Activated CD8-positive, alpha-beta memory T cell treated with anti-CD3 and anti-CD28 coated beads, Interleukin-2, amount 10 ng/mL, durations not matched to agents 7 days and 5 days (primary cell): ENCODE measurements at places on chromosomes 7 and 10.

- DNase-seq: peak; percentile 86
Observed at GRCh38 chr7:30445770-30446169, 32.8 kb downstream of the NOD1 start.

DNA sequence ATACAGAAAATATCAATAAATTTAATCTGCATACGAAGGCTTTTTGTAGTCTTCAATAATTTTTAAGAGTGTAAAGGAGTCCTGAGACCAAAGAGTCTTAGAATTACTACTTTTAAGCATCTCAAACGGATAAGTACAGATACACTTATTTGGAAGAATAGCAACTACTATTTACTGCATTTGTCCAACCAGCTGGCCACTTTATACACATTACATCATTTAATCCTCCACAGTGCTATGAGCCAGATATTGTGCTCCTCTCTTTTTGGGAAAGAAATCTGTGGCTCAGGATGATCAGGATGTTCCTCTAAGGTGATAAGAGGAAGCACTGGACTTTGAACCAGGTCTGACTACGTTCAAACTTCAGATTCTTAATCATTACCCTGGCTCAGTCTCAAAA lies 588.6 kb upstream of the LRRTM3 start:
- no peak for DNase-seq

- DNase-seq: no peak
Observed at GRCh38 chr7:55893940-55894339, 6.7 kb downstream of the ZNF713 start.

DNA sequence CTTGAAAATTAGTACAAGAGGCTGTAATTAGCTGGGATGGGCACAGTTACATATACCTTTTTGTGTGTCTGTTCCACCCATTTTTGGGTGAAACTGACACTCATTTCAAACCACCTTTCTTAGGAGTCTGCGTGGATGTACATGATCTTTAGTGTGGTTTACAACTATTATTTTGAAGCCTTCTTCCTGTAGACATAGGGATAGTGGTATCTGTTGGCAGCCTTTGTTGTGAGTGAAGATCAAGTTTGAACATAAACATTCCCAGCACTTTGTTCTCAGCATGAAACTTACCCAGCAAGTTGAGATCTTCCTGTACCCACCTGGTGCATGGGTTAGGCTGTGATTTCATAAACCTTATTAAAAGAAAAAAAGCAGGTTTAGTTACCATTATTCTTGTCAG lies 2.0 kb downstream of the BAG3 start:
- DNase-seq: no peak

DNA sequence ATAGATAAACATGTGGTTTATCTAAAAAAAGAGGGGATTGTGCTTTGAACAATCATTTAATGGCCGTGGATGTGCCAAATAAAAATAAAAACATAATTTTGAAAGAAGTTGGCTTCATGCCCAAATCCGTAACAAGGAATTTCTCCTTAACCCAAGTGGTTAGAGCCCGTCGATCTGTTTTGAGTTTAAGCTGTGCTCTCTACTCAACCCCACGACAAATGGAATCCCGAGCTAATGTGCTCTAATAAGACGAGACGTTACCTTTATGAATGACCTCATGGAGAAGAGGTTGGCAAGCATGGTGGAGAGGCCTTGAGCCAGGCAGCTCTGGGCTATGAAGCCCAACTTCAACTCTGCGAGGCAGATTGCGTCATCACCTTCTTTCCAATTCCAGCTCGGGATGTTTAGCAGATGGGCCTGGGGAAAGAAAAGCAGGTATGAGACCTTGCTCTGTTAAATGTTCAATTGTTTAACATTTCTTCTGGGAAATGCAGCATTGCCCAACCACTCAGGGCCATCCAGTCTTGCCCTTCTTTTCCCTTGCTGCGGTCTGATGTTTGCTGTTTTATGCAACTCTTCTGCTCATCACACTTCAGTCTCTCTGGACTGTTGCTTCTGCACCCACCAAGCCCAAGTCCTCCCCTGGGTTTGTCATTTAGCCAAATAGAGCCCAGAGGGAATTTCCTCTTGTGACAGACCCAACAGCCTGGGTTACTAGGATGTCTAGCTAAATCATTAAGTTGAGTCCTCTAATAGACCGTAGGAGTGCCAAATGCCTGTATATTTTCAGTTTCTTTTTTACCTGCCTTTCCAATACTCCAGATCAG lies 564.6 kb downstream of the KCNMA1 start:
- DNase-seq: no peak

DNA sequence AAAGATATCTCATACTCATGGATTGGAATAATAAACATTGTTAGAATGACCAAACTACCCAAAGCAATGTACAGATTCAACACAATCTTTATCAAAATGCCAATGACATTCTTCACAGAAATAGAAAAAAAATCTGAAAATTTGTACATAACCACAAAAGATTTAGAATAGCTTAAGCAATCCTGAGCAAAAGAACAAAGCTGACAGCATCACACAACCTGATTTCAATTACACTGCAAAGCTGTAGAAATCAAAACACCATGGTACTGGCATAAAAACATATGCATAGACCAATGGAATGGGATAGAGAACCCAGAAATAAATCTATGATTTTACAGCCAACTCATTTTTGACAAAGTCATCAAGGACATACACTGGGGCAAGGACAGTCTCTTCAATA lies 130.0 kb upstream of the TMEM72 start:
- DNase-seq: no peak

GRCh38 chr7:98998821-98999725 lies 120.7 kb downstream of the TRRAP start:
- peak; percentile 25 for DNase-seq

DNA sequence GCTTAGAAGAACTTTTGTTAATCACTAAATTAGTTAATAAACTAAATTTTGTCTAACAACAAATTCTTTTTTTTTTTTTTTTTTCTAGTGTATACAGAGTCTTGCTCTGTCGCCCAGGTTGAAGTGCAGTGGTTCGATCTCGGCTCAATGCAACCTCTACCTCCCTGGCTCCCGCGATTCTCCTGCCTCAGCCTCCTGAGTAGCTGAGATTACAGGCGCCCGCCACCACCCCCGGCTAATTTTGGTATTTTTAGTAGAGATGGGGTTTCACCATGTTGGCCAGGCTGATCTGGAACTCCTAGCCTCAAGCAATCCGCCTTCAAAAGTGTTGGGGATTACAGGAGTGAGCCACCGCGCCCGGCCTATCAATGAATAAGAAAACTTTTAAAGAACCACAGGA lies 1.1 kb upstream of the IQUB start:
- no peak for DNase-seq

DNA sequence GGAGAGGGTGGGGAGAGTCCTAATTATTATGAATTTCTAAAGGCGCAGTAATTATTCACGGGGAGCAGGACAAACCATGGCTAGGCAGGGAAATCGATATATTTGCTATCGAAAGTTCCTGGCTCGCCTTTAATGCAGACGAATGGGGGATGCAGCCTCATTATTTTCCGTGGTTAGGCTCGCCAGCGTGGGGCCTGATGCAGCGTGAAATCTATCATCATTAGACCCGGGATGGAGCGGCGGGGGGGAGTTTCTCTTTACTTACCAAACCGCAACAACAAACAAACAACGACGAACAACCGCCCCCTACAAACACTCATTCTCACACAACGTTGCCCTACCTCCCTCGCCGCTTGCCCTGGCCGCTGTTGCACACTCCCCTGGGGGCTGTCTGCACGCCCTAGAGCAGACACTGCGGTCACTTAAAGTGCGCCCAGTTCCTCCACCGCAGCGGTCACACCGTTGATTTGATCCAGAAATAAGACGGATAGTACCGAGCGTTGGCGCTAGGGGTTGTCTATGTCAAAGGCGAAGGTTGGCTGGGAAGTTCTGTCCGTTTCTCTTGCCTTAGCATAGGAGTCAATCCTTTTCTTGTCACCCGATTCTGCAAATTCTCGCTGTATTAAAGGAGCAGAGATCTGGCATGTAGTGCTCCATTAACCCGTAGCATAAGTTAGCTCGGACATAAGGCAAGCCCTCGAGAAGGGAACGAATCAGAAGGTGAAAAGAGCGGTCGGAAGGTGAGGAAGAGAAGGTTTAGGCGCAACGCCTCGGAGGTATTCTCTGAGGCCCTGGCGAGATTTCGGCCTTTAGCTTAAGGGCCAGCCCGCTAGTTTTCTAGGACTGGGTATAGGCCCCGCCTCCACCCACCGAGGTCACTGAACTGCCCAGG lies 10.4 kb downstream of the NXPH1 start:
- DNase-seq: no peak

- peak; percentile 43 for DNase-seq
Observed at GRCh38 chr10:114911052-114911711, 26.8 kb upstream of the TRUB1 start.

DNA sequence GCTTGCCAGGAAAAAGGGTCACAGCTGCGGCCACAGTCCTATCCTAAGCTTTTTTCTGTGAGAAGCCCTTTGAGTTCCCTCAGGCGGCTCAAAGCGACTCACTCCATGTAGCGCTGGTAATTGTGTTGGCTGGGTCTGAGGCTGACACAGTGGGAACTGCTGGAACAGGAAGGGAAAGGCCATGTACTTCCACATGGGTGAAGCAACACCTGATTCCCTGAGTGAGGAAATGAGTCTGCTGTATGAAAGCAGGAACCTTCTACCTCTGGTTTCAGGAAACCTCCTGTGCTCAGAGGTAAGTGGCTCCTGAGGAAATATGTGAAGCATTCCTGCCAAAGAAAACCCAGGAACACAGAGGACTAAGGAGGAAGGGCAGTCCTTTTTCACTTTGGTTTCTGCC lies 734.6 kb upstream of the SORCS1 start:
- no peak for DNase-seq

GRCh38 chr10:27816320-27816719 lies 70.7 kb upstream of the MKX start:
- no peak for DNase-seq

DNA sequence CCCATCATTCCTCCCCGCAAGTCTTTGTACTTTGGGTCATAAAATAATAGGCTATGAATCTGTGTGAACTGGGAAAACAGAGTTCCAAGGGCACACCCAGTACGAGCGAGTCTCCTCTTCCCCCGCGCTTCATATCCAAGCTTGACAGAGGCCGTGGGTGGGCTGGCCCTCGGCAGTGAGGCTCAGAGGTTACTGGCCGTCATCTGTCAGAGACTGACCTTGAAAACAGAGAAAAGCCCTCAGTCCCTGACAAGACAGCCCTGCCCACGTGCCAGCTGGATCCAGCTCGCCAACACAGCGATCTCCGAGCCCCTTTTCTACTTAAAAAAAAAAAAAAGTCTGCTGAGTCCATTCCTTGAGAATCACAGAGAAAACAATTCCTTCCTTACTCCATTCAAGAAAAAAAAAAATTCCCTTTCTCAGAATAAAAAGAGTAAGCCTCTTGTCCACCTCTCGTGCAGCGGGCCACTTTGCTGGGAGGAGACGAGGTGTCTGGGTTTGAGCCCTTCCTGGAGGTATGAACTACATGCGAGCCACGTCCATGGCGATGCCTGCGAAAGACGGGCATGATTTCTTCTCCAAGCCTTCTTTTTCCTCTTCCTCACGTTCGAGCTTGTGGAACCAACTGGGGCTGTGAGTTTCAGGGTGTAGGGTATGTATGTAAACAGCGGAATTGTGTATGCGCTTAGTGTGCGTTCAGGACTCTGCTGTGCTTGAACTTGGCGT lies 744 bp upstream of the BICC1 start:
- DNase-seq: no peak

DNA sequence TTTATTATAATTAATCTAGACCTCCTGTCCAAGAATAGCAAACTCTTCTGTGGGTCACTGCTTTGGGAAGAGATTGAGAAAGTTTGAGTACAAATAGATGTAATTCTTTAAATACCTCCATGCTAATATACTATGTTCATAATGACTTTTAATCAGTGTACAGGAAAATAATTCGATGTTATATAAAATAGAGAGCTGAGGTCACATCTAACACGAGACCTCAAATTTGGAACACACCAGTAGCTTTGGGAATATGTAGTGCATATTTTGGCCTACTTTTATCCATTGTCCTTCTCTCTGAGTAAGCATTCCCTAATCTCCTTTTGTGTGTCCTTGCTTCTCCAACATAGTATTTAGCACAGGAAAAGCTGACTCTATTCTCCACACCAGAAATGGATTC lies 27.3 kb upstream of the CABCOCO1 start:
- DNase-seq: no peak

- no peak for DNase-seq
Observed at GRCh38 chr10:113003052-113003451, 53.0 kb downstream of the TCF7L2 start.

GRCh38 chr7:138603549-138604318 lies 97.4 kb downstream of the SVOPL start:
- no peak for DNase-seq

GRCh38 chr7:739983-740942 lies 13.2 kb upstream of the PRKAR1B start:
- DNase-seq: no peak

GRCh38 chr7:40311307-40311706 lies 176.5 kb downstream of the SUGCT start:
- no peak for DNase-seq

DNA sequence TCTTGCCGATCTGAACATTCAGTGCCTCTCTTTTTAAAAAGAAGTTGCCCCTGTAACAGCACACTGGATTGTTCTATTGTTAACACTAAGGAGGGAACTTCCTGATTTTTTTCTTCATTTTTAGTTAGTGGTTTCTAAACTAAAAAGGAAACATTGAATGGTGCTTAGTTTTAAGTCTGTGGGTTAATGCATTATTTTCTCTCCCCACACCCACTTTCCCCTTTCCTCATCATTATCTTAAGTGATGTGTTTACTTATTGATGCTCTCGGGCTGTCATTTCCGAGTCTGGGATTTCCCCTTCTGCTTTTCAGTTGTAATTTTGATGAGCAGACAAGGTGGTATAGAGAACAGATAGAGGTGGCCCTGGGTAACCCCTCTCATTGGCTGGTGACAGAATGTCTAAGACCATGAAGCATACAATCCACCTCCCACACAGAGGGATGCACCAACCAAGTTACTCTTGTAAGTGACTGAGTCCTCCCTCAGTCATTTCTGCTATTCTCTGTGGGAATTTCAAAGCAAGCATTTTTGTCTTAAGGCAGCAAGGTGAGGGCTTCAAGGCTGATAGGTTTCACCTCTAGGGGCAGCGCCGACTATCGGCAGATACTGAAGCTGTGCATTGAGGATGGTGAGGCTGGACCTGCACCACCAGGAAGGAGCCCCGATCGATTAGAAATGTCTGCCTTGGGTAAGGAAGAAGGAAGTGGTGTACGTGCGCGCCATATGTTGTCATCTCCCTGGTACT lies 49.5 kb downstream of the CHN2 start:
- DNase-seq: peak; percentile 67

GRCh38 chr10:19772972-19773371 lies 43.3 kb upstream of the PLXDC2 start:
- no peak for DNase-seq

DNA sequence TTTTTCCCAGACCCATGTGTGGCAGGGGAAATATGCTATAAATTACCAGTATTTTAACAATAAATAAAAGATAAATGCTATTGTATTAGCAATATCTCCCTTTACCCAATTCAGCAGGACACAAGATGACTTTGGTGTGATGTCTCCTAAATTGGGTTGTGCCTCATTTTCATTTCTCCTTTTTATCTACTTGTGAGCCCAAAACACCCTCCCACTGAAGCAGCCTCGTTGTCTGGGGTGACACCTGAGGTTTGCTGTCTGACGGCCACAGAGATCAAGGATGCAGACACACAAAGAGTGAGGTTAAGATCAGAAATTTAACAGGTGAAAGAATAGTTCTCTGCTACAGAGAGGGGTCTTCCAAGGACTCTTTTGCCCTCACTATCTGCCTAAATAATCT lies 27.1 kb upstream of the CC2D2B start:
- DNase-seq: no peak

GRCh38 chr7:27174874-27175625 lies 930 bp upstream of the HOXA10 start:
- no peak for DNase-seq

GRCh38 chr10:59131666-59132065 lies 44.8 kb upstream of the PHYHIPL start:
- DNase-seq: no peak

- no peak for DNase-seq
Observed at GRCh38 chr7:31938650-31939049, 131.6 kb downstream of the PDE1C start.
